ENCODE measurements at places on chromosomes 13 and 19.

- DNase-seq = no peak
- no peaks in the 10 kb centered on the region for H3K27me3 ChIP-seq
- H3K36me3 ChIP-seq = no peaks in the 10 kb centered on the region
- H3K4me1 ChIP-seq = no peaks in the 10 kb centered on the region
- no peak overlapping the region for H3K4me3 ChIP-seq
Observed at GRCh38 chr19:29096896-29097295, 116.1 kb downstream of the UQCRFS1 start.

DNA sequence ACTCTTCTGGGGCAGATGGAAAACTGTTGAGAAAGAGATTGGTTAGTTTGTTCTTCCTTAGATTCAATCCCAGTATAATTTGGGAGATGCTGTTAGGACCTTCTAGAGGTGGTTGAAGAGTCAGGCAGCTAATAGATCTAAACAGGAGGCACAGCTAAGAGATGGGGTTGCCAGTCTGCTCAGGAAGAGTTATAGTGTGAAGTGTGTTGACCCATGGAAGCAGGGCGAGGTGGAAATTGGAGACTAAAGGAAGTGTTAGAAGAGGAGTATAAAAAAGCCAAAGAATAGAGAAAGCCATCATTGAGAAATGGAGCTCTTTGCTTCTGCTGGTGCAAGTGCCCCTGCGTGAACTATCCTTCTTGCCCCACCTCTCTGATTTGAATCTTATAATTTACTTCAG, 3.8 kb upstream of the OXGR1 start:
- no peak overlapping the region for H3K4me3 ChIP-seq
- peaks cover 3% of the 10 kb centered on the region for H3K4me1 ChIP-seq
- peaks cover 3% of the 10 kb centered on the region for H3K27me3 ChIP-seq
- no peak for DNase-seq

DNA sequence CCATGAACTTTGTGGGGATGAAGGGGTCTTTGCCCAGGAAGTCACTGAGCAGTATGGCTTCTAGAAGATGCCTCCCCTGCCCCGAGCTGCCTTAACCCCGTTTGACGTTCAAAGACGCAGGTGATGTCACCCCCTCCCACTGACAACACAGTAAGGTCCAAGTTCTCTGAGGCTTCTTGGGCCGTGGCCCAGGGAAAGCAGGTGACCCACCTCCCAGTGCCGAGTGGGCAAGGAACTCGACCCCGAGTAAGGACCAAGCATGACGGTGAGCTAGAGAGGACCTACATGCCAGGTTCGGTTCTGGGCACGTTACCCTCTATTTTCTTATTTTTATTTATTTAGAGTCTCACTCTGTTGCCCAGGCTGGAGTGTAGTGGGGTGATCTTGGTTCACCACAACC, 81.3 kb downstream of the SLC6A16 start:
- DNase-seq = no peak
- H3K27ac ChIP-seq = no peak overlapping the region
- no peaks in the 10 kb centered on the region for H3K36me3 ChIP-seq
- H3K4me3 ChIP-seq = no peak overlapping the region

- H3K4me3 ChIP-seq = peak overlapping the region; percentile 43
- peak; percentile 63 for DNase-seq
- H3K36me3 ChIP-seq = no peaks in the 10 kb centered on the region
- no peak overlapping the region for H3K27ac ChIP-seq
Observed at GRCh38 chr19:7869453-7869909, 4.7 kb downstream of the PRR36 start.

- H3K4me1 ChIP-seq = no peaks in the 10 kb centered on the region
- no peaks in the 10 kb centered on the region for H3K27me3 ChIP-seq
- H3K4me3 ChIP-seq = no peak overlapping the region
Observed at GRCh38 chr13:95813139-95813538, 136.2 kb downstream of the DNAJC3 start.

DNA sequence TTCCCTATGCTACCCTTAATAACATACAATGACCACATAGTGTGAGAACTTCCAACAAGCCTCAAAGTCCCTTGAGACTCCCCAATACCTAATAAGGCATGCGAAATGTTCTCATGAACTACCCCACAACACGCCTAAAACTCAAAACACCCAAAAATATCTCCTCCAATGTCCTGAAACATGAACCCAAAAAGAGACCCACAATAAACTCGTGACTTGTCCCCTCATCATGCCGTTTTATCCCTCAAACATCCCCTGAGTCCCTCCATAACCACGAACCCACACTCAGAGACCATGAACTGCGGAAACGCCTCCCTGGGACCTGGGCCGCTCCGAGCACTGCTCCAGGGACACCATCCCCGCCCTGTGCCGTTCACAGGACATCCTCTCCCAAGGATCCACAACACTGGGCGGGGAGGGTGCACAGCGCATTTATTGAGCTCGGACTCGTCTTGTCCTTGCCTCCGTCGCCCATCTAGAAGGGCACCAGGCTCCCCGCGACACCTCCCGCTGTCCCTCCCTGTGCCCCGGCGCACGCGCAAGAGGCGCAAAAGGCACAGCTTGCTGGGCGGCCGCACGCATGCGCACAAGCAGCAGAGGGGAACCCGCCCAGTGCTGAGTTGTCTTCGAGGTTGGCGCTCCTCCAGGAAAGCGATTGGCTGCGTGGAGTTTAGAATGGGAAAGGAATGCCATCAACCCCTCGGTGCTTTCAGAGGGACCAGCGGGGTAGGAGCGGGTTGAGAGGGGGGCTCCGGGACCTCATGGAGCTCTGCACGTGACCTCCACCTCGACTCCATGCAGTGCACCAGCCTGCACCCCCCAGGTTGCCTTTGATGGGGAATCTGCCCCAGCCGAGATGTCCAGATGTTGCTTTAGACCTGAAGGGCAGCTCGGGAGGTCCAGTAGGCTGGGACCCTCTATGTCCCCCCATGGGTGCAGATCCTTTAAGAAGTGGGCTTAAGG, 8.8 kb downstream of the FXYD3 start:
- H3K27me3 ChIP-seq = peaks cover 5% of the 10 kb centered on the region
- peak; percentile 62 for DNase-seq
- H3K27ac ChIP-seq = peak overlapping the region; percentile 3
- no peaks in the 10 kb centered on the region for H3K36me3 ChIP-seq

- H3K4me1 ChIP-seq = no peaks in the 10 kb centered on the region
- DNase-seq = no peak
- H3K4me3 ChIP-seq = no peak overlapping the region
- no peak overlapping the region for H3K27ac ChIP-seq
- H3K27me3 ChIP-seq = no peaks in the 10 kb centered on the region
Observed at GRCh38 chr13:29978211-29978610, 127.8 kb upstream of the UBL3 start.

DNA sequence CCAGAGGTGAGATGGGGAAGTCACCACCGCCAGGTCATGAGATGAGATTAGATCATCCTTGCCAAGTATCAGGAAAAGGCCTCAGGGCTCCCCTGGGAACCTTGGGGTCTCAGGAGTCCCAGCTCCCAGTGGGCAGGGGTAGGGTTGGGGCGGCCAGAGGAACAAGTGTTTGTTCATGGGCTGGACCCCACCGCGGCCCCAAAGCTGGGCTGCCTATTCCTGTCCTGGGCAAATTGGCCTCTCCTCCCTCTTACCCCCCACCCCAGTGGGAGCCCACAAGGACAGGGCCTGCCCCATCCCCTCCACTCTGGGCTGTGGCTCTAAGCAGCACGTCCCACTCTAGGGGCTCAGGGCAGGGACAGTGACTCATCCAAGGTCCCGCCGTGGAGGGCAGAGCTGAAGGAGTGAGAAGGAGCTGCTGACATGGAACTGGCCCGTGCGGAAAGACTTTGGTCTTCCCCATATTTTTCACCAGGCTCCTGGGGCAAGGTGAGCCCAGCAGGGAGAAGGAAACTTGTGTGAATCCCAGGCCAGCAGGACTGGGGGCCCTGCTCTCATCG, 4.0 kb upstream of the HCN2 start:
- H3K36me3 ChIP-seq = no peaks in the 10 kb centered on the region
- no peaks in the 10 kb centered on the region for H3K27me3 ChIP-seq
- no peak for DNase-seq
- no peak overlapping the region for H3K27ac ChIP-seq
- H3K4me1 ChIP-seq = peaks cover 25% of the 10 kb centered on the region

DNA sequence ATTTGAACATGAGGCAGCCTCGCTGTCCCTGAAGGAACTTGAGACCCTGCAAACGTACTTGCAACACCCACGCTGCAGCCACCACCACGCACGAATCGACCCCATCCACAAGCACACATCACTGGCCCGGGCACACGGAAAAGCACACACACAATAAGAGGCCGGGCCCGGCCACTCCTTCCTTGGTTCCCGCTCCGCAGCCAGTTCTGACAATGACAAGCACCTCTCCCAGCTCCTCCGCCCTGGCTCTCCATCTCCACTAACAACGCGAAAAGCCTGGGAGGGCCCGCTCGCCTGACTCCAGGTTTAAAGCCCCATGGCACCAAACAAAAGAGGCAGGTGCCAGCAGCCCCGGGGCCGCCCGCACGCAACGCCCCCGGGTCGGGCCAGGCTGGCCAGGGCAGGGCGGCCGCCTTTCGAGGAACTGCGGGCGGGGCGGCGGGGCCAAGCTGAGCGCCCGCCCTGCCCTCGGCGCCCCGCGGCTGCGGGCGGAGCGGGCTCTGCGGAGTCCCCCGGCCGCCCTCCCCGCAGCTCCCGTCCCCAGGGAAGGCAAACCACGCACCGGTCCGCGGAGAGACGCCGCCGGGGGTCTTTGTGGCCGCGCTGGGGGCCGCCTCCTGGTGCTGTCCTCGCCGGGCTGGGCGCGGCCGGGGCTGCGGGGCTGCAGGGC, 495 bp downstream of the DCLK1 start:
- H3K27me3 ChIP-seq = peaks cover 19% of the 10 kb centered on the region
- no peak overlapping the region for H3K4me3 ChIP-seq
- no peak overlapping the region for H3K27ac ChIP-seq
- no peaks in the 10 kb centered on the region for H3K4me1 ChIP-seq
- no peak for DNase-seq

DNA sequence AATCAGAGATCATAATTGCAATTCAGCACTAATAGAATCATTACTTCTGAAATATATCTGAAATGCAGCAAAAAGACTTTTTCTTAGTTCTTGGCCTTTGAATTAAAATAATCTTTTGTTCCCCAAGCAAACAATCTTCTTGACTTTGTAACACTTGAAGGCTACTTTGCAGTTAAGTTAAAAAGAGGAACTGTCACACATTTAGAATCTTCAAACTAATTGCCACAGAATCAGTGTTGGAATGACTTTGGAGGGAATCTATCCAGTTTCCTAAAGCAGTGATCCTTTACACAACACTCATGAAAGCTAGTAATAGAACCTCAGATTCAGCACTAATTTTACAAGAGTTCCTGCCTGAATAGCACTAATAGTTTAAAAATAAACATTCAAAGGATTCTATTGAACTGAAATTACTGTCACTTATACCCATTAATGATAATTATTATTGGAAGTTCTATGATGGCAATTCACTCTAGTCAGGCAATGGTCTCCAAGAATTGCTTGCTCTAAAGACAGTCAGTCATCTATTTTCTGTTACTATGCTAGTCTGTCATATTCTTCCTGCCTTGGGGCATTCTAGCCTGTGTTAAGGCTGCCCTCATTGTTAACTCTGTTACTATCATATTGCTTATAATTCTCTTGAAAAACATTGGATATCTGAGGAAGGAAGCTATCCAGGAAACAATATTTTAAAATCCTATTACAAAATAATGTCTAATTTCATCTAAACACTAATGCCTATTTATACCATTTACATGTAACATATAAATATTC, 362.4 kb downstream of the DIAPH3 start:
- H3K36me3 ChIP-seq = no peaks in the 10 kb centered on the region
- no peak for DNase-seq
- no peaks in the 10 kb centered on the region for H3K4me1 ChIP-seq
- no peaks in the 10 kb centered on the region for H3K27me3 ChIP-seq
- H3K27ac ChIP-seq = no peak overlapping the region

GRCh38 chr13:95676762-95677563, at the start of gene DNAJC3:
Gene DNAJC3 (plus strand): TSS chr13:95677139. CDS start chr13:95677256, 117 bp downstream.
- no peaks in the 10 kb centered on the region for H3K27me3 ChIP-seq
- peaks cover 8% of the 10 kb centered on the region for H3K4me1 ChIP-seq
- peak; percentile 97 for DNase-seq
- no peaks in the 10 kb centered on the region for H3K36me3 ChIP-seq
- H3K4me3 ChIP-seq = peak within 1 kb of the TSS; percentile 97

GRCh38 chr19:49832556-49832955, 14.5 kb downstream of the MED25 start:
- no peaks in the 10 kb centered on the region for H3K27me3 ChIP-seq
- H3K36me3 ChIP-seq = peaks cover 34% of the 10 kb centered on the region
- DNase-seq = no peak
- no peak overlapping the region for H3K4me3 ChIP-seq
- H3K4me1 ChIP-seq = no peaks in the 10 kb centered on the region
- no peak overlapping the region for H3K27ac ChIP-seq

GRCh38 chr13:72751220-72751619, 23.5 kb downstream of the BORA start:
- H3K36me3 ChIP-seq = peaks cover 5% of the 10 kb centered on the region
- no peak for DNase-seq
- no peak overlapping the region for H3K27ac ChIP-seq
- H3K4me3 ChIP-seq = no peak overlapping the region
- H3K27me3 ChIP-seq = no peaks in the 10 kb centered on the region

DNA sequence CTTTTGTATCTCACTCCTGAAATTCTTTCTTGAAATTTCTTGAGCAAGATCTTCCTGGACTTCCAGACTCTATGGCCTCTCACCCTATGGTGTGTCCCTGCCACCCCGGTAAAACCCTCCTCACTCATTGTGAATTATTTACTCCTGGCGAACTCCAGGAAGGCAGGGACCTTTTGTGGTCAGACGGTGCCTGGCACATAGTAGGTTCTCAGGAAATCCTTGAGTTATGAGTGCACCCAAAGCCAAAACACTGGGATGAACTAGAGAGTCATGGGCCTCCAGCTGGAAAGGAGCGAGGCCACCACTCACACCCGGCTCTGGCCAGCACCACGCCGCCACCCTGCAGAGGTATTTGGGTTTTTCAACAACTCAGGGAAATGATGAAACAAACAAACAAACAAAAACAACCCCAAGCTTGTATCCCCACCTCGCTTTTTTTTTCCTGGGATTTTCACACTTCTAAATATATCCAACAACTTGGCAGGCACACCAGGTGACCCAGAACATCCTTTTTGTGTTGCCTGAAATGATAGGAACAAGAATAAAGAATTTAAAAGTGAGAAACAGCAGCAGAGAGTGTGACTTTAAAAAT, 11.2 kb downstream of the HPN start:
- H3K36me3 ChIP-seq = no peaks in the 10 kb centered on the region
- H3K4me3 ChIP-seq = no peak overlapping the region
- no peak for DNase-seq
- H3K27ac ChIP-seq = no peak overlapping the region
- no peaks in the 10 kb centered on the region for H3K4me1 ChIP-seq

DNA sequence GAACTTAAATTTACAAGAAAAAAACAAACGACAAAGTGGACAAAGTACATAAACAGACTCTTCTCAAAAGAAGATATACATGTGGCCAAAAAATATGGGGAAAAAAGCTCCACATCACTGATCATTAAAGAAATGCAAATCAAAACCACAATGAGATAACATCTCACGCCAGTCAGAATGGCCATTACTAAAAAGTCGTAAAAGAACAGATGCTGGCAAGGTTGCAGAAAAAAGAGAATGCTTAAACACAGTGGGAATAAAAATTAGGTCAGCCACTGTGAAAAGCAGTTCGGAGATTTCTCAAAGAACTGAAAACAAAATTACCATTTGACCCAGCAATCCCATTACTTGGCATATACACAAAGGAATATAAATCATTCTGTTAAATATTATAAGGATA, 132.7 kb downstream of the UGGT2 start:
- no peaks in the 10 kb centered on the region for H3K36me3 ChIP-seq
- no peak overlapping the region for H3K4me3 ChIP-seq
- H3K27ac ChIP-seq = no peak overlapping the region
- H3K27me3 ChIP-seq = no peaks in the 10 kb centered on the region
- H3K4me1 ChIP-seq = no peaks in the 10 kb centered on the region

Measured in T-cell (primary cell).